Activated gamma-delta T cell treated with Interleukin-2 at 50 U/mL for 16 hours (primary cell): ENCODE measurements at places on chromosomes 13 and 19.

DNA sequence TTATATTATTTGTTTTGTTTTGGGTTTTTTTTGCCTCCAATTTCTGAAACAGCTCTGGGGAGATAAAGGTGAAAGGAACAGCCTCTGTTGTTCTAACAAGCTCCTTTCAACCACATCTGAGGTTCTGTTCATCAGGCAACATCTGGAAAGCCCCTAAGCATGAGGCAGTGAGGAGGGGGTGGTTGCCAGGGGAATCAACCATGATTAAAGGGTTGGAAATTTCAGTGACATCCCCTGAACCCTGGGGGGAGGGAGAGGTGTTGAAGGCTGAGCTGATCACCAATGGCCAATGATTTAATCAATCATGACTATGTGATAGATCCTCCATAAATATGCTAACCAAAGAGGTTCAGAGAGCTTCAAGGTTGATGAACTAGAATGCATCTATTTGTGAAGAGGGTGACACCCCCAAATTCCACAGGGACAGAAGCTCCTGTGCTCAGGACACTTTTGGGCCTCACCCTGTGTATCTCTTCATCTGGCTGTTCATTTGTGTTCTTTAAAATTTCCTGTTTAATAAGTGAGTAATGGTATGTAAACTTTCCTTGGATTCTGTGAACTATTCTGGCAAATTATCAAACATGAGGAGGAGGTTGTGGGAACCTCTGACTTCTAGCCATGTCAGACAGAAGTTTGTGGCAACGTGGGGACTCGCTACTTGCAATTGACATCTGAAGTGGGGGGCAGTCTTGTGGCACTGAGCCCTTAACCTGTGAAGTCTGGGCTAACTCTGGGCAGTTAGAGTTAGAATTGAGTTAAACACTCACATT is 221.3 kb downstream of the NHLRC3 start:
- DNase-seq, result no peak

DNA sequence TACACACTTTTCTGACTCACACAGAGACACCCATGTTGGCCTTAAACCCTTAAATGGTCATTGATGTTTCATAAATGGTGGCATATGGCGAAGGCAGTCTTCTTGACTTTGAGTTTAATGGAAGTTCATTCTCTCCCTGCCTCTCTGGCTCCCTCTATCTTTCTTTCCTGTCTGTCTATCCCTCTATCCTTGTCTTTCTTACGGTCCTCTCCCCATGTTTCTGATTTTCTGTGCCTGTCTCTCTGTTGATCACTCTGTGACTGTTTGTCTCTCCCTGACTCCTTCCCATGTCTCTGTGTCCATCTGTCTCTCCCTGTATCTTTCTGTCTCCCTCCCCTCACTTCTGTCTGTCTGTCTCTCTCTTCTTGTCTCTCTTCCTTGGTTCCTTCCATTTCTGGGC is 43.2 kb upstream of the SHKBP1 start:
- DNase-seq, result no peak

DNA sequence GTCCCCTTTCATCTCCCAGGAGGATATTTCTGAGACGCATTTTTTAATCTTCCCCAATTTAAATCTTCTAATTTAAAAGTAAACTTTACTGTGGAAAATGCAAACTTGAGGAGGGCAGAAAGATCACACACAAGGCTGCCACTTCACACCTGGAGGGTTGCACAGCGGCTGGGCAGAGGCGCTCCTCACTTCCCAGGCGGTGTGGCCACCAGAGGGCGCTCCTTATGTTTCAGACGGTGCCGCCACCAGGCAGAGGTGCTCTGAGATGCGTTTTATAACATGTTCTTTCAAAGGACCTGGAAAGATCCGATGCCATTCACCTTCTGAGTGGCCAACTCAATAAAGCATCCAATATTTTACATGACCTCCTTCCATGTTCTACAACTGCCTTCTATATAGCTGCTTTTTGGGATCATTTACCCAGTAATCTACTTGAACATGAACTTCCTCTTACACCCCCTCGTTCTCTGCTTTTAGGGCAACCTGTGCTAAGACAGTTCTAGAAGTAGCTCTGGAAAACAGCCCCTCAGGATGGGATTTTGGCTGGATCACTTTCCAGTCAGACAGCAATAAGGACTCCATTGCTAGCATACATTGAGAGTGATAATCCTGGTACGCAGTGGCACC is 14.8 kb upstream of the MTUS2 start:
- no peak for DNase-seq

DNA sequence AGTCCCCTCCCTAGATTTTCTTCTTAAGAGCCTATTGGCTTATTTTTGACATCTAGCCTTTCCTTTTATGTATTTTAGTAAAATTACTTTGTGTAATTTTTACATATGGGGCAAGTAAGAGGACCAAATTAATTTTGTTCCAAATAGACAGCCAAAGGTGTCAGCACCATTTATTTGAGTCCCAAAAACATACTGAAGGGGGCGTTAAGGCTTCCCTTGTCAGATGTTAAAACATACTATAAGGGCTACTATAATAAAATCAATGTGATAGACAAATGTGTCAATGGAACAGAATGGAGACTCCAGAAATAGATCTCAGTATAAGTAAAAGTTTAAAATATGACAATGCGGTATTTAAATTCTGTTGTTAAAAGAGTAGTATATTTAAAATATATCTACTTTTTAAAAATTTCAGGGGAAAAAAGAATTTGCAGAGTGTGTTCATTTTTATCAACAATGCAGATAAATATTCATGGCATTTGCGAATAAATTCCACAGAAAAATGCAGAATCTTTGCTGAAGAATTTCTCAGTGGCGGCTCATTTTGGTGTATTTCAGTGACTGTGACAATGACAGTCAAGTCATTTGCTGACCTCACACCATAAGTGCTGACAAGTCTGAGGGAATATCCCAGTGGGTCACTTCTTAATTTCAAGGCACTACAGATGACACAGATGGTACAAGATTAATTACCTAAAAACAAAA is 133.7 kb downstream of the MTUS2 start:
- DNase-seq, result no peak

DNA sequence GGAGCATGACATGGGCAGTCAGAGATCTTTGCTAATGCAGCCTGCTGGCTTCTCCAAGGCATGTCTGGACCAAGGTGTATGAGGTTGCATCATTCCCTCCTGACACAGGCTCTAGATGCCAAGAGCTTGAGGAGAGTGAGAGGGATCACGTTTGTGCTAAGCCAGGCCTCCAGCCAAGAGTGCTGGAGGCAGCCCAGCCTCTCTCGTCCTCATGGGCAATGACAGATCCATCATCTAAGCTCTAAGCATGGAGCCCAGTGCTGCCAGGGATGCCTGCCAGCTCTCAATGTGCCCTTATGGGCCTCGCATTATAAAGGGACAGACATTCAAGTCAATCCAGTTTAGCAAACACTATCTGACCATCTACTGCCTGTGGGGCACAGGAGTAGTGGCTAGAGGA is 136.3 kb upstream of the VSTM2B start:
- no peak for DNase-seq

- DNase-seq, result no peak
Measured at GRCh38 chr19:5166262-5166661, 174.3 kb downstream of the PTPRS start.

GRCh38 chr13:36515466-36515865 is 83.2 kb downstream of the CCNA1 start:
- no peak for DNase-seq

- DNase-seq, result no peak
Measured at GRCh38 chr19:10089801-10090375, 3.8 kb downstream of the SHFL start.

DNA sequence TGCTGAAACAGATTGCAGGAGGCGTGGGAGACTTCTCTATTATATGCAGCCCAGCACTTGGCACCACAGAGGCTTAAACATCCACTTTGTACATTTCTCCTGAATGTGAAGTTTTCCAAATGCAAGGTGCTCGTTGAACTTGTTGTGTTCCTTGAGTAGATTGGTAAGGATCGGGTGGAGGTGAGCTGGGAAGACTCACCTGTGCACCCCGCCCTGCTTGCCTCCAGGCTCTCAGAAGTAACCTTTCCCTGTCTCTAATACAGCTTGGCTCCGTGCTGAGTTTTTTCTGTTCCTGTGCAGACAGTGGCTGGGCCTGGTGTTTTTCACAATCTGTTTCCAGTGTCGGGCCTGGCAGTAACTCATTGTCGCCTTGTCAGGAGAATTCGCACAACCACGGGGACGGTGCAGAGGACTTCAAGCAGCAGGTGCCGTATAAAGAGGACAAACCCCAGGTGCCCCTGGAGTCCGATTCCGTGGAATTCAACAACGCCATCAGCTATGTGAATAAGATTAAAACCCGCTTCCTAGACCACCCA is 12.3 kb downstream of the SIN3B start:
- DNase-seq, result no peak

- DNase-seq, result no peak
Measured at GRCh38 chr13:111947026-111947810, 119.7 kb upstream of the SOX1 start.

DNA sequence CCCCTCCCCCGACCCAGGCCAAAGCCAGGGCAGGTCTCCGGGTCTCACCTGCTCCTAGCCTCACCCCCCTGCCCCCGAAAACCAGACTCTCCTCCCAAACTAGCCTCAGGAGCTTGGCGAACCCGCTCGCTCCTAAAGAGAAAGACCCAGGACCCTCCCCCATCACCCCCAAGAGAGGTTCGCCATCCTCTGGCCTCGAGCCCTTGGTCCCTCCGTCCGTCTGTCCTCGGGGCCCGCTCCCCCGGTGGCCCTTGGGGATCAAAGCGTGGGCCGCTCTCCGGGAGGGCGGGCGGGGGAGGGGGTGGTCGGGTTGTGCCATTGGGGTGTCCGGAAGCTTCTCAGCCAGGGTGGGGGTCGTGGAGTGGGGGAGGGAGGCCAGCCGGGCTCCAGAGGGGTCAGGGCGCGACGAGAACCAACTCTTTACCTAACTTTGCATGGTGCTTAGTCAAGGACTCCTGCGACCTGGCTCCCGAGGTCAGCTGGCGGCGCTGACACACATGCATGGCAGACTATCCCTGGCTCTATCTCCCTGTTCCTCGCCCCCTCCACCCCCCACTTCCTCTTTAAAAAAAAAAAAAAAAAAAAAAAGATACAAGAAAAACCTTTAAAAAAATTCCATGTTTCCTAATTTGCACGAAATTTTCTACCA is 15.6 kb downstream of the SMIM24 start:
- no peak for DNase-seq

GRCh38 chr13:110300090-110300815 is 6.7 kb downstream of the COL4A1 start:
- no peak for DNase-seq

- no peak for DNase-seq
Measured at GRCh38 chr13:42266473-42266872, 5.5 kb upstream of the AKAP11 start.

DNA sequence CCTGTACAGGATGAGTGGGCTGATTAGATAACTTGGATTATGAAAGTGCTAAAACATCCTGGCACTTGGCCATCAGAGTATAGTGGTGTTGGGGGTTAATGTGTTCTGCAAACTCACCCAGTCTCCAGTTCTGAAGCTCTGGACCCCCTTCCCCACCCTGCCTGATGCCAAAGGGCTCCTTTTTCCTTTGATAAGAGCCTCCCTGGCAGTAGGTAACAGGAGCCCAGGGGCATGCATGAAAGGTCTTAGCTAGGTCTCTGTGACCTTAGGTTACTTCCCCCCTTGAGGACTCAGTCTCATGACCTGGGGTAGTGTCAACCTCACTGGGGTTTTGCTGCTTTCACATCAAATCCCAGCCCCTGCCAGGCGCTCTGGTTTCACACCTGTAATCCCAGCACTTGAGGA is 2.5 kb downstream of the RPS28 start:
- DNase-seq, result no peak

- DNase-seq, result no peak
Measured at GRCh38 chr19:47408156-47408938, 11.0 kb downstream of the MEIS3 start.

DNA sequence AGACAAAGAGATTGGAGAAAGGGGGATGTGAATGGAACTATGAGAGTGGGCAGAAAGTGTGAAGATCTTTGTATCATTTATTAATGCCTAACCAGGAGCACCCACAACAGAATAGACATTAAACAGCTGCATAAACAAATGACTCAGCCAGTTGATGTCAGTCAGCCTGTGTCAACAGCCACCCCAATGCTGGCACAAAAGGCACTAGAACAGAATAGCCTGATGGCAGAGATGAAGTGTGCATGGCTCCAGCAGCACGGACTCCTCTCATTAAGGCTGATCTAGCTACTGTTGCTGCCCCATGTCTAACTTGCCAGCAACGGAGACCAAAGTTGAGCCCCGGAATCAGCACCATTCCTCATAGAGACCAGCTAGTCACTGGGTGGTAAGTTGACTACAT is 7.8 kb downstream of the CPB2 start:
- DNase-seq, result no peak

DNA sequence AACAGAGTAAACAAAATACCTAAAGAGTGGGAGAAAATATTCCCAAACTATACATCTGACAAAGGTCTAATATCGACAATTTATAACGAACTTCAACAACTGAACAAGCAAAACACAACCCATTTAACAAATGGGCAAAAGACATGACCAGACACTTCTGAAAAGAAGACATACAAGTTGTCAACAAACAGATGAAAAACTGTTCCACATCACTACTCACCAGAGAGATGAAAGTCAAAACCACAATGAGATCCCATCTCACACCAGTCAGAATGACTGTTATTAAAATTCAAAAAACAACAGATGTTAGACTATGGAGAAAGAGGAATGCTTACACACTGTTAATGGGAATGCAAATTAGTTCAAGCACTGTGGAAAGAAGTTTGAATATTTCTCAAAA is 233.8 kb upstream of the EDNRB start:
- no peak for DNase-seq

- no peak for DNase-seq
Measured at GRCh38 chr13:83184150-83184475, 698.2 kb downstream of the SLITRK1 start.

DNA sequence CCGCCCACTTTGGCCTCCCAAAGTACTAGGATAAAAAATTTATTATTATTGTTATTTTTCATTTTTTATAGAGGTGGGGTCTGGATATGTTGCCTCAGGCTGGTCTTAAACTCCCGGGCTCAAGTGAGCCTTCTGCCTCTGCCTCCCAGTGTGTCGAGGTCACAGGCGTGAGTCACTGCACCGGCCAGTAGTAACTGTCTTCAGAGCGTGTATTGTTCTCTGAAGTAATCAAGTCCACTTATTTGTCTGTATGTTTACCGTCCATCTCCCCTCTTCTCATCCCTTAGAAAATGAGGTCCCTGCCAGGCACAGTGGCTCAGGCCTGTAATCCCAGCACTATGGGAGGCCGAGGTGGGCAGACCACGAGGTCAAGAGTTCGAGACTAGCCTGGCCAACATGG is 18.2 kb upstream of the SULT2B1 start:
- no peak for DNase-seq

GRCh38 chr13:93767917-93768409 is 541.4 kb downstream of the GPC6 start:
- no peak for DNase-seq

DNA sequence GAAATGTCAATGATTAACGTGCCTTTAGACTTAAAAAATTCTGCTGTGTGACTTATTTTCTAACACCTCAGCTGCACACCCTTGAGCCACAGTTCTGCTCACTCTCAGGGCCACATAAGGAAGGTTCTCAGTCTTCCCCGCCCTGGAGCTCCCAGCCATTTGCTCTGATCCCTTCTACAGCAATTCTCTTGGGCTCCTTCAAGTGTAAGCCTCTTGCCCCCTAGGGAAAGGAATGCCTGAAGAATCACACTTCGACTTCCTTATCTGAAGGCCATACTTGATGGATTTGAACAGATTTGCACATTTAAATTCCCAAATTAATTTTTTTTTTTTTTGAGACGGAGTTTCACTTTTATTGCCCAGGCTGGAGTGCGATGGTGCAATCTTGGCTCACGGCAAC is 44.2 kb downstream of the RASA3 start:
- DNase-seq, result no peak

GRCh38 chr19:8611877-8612806 is 1.6 kb upstream of the ADAMTS10 start:
- no peak for DNase-seq
